HFFc6 (cell line): ENCODE measurements at places on chromosomes 1 and 21. TPM values are rescaled to one million over a fixed set of nuclear protein-coding genes. Genes with fewer than 3 reads are reported as not detected.

GRCh38 chr1:178057141-178057765, 36.7 kb upstream of the RASAL2 start:
- DNase-seq: no peak

DNA sequence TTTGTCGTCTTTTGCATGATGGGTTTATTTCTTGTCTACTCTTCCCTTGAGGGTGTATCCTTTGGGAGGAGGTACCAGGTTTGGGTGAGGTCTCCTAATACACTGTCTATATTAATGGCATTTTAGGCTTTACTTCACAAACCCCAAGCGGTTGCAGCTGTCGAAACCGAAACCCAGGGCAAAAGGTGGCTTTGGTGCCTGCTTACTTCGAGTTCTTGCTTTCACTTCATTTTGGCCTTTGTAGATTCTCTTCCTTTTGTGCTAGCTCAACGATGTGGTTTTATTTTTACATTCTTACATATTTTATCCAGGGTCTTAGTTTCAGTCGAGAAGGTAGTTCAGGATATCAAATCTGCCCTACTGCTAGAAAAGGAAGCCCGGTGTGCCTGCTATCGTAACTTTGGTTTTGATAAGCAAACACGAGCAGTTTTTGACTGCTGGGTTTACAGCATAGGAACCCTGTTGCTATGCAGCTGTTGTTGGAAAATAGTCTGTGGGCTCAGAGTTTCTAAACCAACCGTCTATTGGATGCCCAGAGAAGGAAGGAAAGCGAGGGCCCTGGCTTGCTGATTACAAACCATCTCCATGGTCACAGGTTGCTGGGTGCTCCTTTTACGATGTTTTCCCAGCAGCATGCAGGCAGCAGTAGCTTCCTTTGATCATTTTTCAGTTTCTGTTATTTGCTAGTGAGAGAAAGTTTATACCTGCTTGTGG, 9.8 kb upstream of the TSPAN2 start:
- peak; percentile 91 for DNase-seq

GRCh38 chr21:33249331-33250002, 16.7 kb upstream of the IL10RB start:
- DNase-seq: no peak

- no peak for DNase-seq
Measured at GRCh38 chr1:112418099-112418892, 22.3 kb downstream of the CTTNBP2NL start.

- no peak for DNase-seq
Measured at GRCh38 chr1:106746448-106747085, 309.9 kb upstream of the PRMT6 start.

GRCh38 chr21:40625991-40626390, 221.0 kb downstream of the DSCAM start:
- no peak for DNase-seq

DNA sequence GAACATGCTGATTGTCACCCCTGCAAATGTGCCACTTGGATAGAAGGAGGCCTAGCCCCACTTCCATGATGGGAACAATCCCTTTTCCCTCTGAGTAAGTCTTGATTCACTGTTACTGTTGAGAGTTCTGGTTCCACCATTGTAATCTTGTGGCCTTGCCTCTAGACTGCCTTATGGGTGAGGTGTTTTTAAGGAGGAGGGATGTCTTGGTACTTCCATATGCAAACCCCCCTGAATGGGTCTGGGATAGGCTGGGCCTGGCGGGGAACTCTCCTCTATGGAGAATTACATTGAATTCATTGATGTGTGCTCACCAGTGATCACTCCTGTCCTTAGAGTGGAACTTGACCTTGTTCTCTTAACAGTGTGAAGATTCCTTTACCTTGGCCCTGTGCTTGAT, 5.8 kb downstream of the GALNT2 start:
- no peak for DNase-seq

- no peak for DNase-seq
Measured at GRCh38 chr1:114559356-114559755, 22.1 kb downstream of the BCAS2 start.

GRCh38 chr21:34514576-34515115, 2.6 kb upstream of the KCNE1 start:
- no peak for DNase-seq

DNA sequence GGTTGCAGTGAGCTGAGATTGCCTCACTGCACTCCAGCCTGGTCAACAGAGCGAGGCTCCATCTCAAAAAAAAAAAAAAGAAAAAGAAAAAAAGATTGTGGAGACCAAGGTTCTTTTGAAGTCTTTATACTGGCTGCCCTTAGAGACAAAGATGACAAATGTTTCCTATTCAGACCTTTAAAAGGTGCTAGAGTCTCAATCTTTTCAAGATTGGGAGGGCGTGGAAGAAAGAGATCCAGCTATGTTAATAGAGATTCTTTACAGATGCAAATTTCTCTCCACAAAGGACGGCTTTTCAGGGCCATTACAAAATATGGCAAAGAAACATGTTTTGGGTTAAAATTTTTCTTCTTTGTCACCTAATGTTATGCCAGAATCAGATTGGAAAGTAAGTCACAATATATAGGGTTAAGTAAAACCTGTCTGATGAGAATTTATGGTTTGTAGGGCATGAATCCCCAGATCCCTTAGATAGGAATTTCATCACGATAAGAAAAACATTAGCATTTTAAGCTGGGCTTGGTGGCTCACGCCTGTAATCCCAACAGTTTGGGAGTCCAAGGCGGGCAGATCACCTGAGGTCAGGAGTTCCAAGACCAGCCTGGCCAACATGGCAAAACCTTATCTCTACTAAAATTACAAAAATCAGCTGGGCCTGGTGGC, 13.0 kb upstream of the MORC3 start:
- DNase-seq: no peak

DNA sequence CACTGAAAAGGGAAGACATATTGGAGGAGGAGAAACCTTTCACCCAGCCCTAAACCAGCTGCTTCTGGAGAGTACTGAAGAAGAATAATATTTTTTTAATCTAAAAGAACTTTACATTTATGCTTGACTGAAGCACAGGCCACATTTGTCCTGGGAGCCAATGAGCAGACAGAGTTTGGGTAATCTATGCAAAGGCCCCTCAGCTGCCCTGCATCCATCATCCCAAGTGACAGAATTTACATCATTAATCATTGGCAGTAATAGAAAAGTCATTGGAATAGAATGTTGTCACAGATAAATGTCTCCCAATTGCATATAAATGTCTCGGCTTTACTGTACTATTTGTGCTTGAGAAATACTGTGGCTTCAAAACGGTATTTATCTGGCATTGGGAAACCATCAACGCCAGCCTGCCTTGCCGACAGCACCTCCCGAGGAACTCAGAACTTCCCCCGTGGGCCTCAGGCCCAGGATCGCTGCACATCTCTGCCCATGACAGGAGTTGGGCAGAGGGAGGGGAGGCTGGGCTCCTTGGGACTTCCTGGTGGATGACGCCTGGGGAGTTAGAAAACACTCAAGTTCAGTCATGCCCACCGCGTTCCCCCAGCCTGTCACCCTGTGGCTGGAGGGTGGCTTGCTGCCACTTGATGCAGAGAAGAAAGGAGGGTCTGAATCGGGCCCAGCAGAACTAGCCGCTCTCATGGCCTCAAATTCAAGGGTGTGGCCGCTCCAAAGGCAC, 133.1 kb downstream of the CAMTA1 start:
- DNase-seq: no peak

DNA sequence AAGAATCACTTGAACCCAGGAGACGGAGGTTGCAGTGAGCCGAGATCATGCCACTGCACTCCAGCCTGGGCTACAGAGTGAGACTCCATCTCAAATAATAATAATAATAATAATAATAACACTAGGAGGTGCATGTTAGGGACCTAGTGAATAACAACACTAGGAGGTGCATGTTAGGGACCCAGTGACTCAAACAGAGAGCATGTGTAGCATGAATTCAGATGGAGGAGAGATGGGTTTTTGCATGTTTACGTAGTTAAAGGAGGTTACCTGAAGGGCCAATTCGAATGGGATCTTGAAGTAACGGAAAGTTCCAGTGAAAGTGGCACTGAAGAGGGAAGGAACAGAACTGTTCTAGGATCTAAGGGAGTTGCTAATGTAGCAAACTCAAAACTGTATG, 7.1 kb upstream of the KCNK1 start:
- no peak for DNase-seq

DNA sequence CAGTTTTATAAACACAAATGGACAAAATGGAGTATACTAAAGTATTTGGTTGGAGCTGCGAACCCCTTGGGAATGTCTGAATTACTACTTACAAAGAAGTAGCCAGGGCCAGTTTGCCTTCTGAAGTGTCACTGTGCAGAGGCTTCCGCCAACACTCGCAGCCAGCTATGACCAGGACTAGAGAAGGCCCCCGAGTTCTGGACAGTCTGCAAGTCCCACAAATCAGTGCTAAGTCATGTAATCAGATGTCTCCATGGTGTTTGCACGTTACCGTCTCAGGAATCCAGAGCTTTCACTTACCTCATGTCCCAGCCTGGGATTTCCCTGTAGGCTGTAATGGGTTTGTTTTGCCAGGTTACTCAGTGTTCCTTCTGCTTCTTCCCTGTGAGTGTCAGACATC, 106.6 kb upstream of the SPAG17 start:
- no peak for DNase-seq

DNA sequence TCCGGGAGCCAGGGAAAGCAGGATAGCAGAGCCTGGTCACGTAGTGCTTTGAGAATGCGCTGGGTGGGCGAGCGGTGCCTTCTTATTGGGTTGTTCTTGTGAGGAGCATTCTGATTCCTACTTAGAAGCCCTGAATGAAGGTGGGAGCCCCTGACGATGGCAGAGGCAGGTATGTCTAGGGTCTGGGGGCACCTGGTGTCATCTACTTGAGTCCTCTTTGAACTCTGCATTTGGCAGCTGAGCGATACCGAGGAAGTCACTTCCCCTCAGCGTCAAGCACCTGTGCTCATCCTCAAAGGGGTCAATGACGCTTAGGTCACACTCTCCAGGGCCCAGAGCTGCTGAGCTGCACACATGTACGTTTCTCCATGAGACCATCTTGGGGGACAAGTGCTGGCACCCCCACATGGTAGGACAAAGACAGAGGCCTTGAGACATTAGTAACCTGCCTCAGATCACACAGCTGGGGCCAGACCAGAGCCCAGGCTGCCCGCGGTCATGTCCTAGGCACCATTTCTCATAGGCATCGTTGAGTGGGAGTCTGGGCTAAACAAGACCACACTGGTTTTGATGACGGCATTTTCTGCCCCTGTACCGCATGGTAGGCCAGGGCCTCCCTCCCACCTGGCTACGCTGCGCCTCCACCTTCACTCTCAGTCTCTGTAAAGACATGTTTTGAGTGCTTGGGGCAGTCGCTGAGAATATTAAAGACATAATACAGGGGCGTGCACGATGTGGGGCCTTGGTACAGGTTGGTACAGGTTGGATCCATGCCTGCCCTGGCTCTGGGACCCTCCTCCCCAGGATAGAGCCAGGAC, 69.1 kb upstream of the ABCG1 start:
- DNase-seq: no peak

- DNase-seq: no peak
Measured at GRCh38 chr1:169271098-169271497, 96.5 kb downstream of the NME7 start.

GRCh38 chr1:200921571-200922110, 26.9 kb downstream of the INAVA start:
- no peak for DNase-seq

GRCh38 chr1:236689713-236690569, 3.6 kb downstream of the ACTN2 start:
- DNase-seq: no peak

GRCh38 chr1:7960867-7961215, 670 bp upstream of the PARK7 start:
- DNase-seq: no peak

GRCh38 chr1:15848143-15848928, 829 bp downstream of the SPEN start:
- DNase-seq: no peak

DNA sequence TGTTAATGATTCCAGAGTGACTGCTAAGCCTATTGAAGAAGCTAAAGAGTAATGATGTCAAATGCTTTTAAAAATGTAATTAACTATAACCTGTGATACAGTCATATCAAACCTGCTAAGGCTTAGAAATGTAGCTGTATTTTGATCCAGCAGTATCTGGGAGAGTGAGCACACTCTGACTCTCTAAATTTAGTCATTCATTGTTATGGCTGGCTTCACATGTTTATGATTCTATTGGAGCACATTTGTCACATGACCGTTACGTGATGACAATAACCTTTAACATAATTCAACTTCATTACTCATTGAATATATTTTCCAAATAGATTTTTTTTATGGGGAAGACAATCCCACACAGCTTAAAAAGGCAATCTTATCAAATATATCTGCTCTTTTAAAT, 587.1 kb downstream of the LMO4 start:
- no peak for DNase-seq

DNA sequence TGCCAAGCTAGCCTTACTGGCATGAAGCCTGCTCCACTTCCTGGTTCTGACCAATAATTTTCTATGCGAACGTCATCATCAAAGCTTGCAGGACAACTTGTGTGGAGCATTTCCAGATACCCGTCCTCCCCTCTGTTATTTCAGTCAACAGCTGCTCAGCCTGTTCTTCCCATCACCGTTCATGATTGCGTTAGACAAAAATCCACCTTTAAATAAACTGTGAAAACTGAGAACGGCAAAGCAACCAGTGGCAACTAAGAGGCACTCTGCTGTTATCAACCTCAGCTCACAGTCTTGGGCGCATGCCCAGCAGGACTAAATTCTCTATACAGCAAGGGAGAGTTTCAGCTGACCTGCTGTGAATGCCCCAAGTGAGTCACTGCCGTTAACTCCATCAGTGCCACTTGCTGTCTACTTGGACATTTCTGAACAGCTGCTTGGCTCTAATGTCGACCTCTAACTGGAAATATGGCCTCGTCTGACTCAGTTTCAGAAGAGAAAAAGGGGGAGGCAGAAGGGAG, 207.4 kb upstream of the RUNX1 start:
- DNase-seq: peak; percentile 96

GRCh38 chr1:234961456-234962339, 166.9 kb downstream of the TOMM20 start:
- DNase-seq: peak; percentile 81

DNA sequence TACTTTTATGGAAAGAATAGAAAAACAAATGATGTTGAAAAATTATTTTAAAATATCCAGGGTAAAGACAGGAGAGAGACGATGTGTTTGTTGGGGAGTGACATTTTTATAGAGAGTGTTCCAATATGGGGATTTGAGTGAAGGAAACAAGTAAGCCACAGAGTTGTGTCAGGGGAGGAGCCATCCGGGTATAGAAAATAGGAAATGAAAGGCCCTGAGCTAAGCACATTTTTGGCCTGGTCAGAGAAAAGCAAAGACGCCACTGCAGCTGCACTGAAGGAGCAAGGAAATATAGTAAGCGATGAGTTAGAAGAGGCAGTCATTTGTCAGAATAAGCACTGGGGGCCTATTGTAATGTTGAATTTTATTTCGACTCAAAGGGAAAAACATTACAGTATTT, 107.3 kb upstream of the ADGRL4 start:
- no peak for DNase-seq

C8A gene
- not detected in 3 replicates for total RNA-seq

KRTAP11-1 gene
- not detected in 3 replicates for total RNA-seq

KLHDC9 gene
- 1.3 to 1.6 TPM (median 1.5 TPM) in 3 replicates for total RNA-seq

LINGO4 gene
- total RNA-seq: not detected in 3 replicates

RAB3B gene
- total RNA-seq: 139 to 162 TPM (median 149 TPM) in 3 replicates

LIPI gene
- not detected in 2 replicates for total RNA-seq

ALX3 gene
- 1.3 to 9.6 TPM (median 9.2 TPM) in 3 replicates for total RNA-seq

AVPR1B gene
- total RNA-seq: not detected in 3 replicates

SPRR1A gene
- not detected in 3 replicates for total RNA-seq

IL20 gene
- not detected in 2 replicates for total RNA-seq
